Stimulated activated naive B cell treated with anti-CD40 and anti-IgM and Interleukin-4, amounts not matched to agents 10 μg/mL and 1 μg/mL and 100 μg/mL, for 72 hours (primary cell): ENCODE measurements at places on chromosomes 7 and 10.

GRCh38 chr7:79046061-79046460, 407.4 kb downstream of the MAGI2 start:
- H3K27ac ChIP-seq, result no peak overlapping the region
- H3K4me1 ChIP-seq, result no peaks in the 10 kb centered on the region
- no peaks in the 10 kb centered on the region for H3K27me3 ChIP-seq
- H3K4me3 ChIP-seq, result no peak overlapping the region
- no peak for DNase-seq

- H3K27ac ChIP-seq, result no peak overlapping the region
- H3K4me1 ChIP-seq, result no peaks in the 10 kb centered on the region
- DNase-seq, result no peak
- H3K36me3 ChIP-seq, result no peaks in the 10 kb centered on the region
- H3K4me3 ChIP-seq, result no peak overlapping the region
These were observed 49.6 kb upstream of the GPR158 start for GRCh38 chr10:25125201-25125611.

DNA sequence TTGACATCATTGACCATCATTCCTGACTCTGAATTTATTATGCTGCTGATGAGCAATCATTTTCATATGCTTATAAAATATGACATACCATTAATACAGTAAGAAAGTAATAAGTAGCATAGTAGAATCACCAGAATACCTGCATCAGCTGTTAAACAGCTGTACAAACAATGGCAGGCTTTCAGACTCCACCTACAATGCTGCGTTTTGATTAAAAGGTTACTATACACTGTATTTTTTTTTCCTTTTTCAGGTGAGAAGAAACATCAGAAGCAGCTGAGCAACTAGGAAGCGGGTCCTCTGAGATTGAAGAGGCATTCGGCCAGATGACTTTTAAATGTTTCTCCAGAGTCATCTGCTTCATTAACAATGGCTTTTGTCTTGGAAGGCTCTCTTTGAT, 7.1 kb downstream of the ASNS start:
- peaks cover 35% of the 10 kb centered on the region for H3K36me3 ChIP-seq
- no peaks in the 10 kb centered on the region for H3K4me1 ChIP-seq
- DNase-seq, result no peak

DNA sequence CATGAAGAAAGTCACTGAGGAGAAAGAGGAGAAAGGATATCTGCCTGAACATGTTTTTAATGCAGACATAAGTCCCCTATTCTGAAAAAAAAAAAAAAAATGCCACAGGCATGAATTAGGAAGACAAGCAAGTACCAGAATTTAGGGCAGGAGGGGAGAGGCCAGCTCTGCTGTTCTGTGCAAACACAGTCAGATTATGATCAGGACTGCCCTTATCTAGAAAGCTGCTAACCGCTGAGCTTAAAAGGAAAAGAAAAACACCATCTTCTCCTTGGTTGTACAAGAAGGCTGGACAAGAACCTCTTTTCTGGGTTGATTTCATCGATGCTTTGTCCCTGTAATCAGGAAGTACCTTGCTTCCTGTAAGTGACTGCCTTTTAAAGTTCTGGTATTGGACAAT, 15.3 kb upstream of the PWWP2B start:
- no peak for DNase-seq
- H3K4me3 ChIP-seq, result no peak overlapping the region
- H3K4me1 ChIP-seq, result peaks cover 4% of the 10 kb centered on the region

- peaks cover 36% of the 10 kb centered on the region for H3K4me1 ChIP-seq
- H3K36me3 ChIP-seq, result peaks cover 32% of the 10 kb centered on the region
- no peak overlapping the region for H3K4me3 ChIP-seq
- no peaks in the 10 kb centered on the region for H3K27me3 ChIP-seq
These were observed 95.3 kb downstream of the CUX1 start for GRCh38 chr7:101912716-101913110.

DNA sequence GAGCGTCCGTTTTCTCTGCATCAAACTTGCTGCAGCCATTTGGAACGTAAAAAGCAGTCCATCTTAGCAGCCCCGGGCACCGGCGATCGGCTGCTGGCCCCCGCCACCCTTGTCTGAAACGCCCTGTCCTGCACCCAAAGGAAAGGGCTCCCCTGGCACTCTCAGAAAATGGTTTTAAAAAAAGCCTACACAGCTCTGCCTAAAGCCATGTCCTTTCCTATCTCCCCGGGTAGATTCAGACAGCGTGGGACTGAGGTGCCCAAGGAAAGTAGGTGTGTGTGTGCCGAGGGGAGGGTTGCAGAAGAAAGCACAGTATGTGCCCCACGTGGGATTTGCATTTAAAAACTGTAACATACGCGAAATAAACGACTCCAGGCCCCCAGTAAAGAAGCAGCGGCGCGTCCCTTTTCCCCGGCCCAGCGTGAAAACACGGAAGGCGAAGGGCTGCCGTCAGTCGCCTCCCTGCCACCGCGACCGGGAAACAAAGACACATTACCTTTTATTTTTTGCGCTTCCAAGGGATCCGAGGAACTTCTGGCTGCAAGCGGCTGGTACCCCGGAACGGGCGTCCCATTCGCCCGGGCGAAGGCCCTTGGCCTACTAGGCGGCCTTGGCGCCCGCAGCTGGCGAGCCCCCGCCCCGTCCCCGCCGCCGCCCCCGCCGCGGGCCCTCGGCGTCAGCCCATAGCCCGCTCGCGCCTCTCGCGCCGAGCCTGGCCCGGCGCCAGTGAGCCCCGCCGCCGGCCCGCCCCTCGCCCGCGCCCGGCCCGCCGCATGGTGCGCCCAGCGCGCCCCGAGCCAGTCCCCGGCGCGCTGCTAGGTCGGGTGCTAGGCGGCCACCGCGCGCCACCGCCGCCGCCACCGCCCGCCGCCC, 304.6 kb downstream of the PRPF18 start:
- H3K36me3 ChIP-seq, result no peaks in the 10 kb centered on the region
- H3K27me3 ChIP-seq, result peaks cover 85% of the 10 kb centered on the region
- peak overlapping the region; percentile 72 for H3K4me3 ChIP-seq
- peaks cover 26% of the 10 kb centered on the region for H3K4me1 ChIP-seq

DNA sequence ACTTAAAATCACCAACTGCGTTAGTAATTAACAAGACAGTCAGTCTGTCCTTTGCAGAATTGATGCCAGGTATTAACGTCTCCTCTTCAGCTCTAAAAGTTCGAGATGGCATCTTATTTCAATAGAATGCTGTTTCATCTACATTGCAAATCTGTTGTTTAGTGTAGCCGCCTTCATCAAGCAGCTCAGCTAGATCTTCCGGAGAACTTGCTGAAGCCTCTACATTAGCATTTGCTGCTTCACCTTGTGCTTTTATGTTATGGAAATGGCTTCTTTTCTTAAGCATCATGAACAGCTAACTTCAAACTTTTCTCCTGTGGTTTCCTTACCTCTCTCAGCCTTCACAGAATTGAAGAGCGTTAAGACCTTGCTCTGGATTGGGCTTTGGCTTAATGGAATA, 95.5 kb upstream of the FAM20C start:
- H3K27me3 ChIP-seq, result peaks cover 34% of the 10 kb centered on the region
- H3K4me3 ChIP-seq, result no peak overlapping the region
- no peak overlapping the region for H3K27ac ChIP-seq
- peaks cover 5% of the 10 kb centered on the region for H3K36me3 ChIP-seq
- no peaks in the 10 kb centered on the region for H3K4me1 ChIP-seq
- DNase-seq, result no peak

DNA sequence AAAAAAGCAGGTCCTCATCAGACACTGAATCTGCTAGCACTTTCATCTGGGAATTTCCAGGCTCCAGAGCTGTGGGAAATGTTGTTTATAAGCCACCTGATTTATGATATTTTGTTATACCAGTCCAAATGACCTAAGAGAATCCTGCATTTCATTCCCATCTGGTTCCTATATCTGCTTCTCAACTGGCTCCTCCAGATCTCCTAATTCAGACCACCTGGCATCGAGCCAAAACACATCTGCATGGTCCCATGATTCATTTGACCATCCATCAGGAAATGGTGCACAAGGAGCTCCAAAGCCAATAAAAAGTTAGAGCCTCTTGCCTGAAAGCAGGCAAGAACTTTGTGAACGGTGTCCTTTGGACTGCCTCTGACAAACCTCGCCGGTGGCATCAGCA, 108.9 kb downstream of the IPMK start:
- no peaks in the 10 kb centered on the region for H3K4me1 ChIP-seq
- no peak for DNase-seq
- no peak overlapping the region for H3K4me3 ChIP-seq
- peaks cover 29% of the 10 kb centered on the region for H3K27me3 ChIP-seq
- H3K27ac ChIP-seq, result no peak overlapping the region

DNA sequence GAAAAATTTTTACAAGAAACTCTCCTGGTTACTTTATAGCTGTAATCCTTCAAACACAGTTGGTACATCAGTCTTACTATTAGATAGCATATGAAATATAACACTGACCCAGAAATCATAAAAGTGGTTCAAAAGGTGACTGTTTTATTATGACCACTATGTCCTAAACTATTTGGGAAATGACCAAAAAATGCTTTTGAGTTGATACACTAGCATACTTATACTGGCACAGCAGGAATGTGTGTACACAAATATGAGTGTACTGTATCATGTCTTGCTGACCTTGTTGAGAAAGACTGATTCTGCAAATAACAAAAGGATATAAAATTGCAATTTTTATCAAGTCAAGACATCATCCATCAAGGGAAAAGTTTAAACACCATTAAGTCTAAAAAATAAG, 24.3 kb downstream of the CSTF2T start:
- no peaks in the 10 kb centered on the region for H3K4me1 ChIP-seq
- peaks cover 6% of the 10 kb centered on the region for H3K27me3 ChIP-seq
- DNase-seq, result no peak

- H3K27me3 ChIP-seq, result no peaks in the 10 kb centered on the region
- H3K4me3 ChIP-seq, result peak overlapping the region; percentile 33
- DNase-seq, result no peak
- peak overlapping the region; percentile 91 for H3K27ac ChIP-seq
- H3K4me1 ChIP-seq, result peaks cover 94% of the 10 kb centered on the region
These were observed 52.4 kb downstream of the IKZF1 start for GRCh38 chr7:50356945-50357268.

DNA sequence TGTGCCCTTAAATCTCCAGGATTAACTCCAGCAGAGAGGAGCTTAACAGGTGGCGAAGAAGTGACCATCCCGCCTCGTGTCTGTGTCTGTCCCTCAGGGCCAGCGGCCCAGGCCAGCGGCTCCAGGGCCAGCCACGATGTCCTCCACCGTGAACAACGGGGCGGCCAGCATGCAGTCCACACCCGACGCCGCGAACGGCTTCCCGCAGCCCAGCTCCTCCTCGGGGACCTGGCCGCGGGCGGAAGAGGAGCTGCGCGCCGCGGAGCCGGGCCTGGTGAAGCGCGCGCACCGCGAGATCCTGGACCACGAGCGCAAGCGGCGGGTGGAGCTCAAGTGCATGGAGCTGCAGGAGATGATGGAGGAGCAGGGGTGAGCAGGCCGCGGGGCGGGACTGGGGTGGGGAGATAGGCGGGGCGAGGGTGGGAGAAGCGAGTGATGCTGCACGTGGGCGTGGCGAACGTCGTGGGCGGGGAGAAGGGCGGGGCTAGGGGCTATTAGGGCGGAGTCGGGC, 33.3 kb downstream of the SRRM3 start:
- H3K27me3 ChIP-seq, result peaks cover 82% of the 10 kb centered on the region
- H3K36me3 ChIP-seq, result no peaks in the 10 kb centered on the region
- H3K27ac ChIP-seq, result no peak overlapping the region

GRCh38 chr7:29955799-29956486, 33.7 kb downstream of the SCRN1 start:
- peaks cover 11% of the 10 kb centered on the region for H3K4me1 ChIP-seq
- peaks cover 23% of the 10 kb centered on the region for H3K36me3 ChIP-seq
- peak; percentile 6 for DNase-seq
- no peaks in the 10 kb centered on the region for H3K27me3 ChIP-seq
- no peak overlapping the region for H3K27ac ChIP-seq

- no peak overlapping the region for H3K4me3 ChIP-seq
- no peak for DNase-seq
- H3K27ac ChIP-seq, result no peak overlapping the region
- H3K36me3 ChIP-seq, result peaks cover 16% of the 10 kb centered on the region
- H3K27me3 ChIP-seq, result no peaks in the 10 kb centered on the region
These were observed 14.4 kb downstream of the MPLKIP start for GRCh38 chr7:40120020-40120419.

DNA sequence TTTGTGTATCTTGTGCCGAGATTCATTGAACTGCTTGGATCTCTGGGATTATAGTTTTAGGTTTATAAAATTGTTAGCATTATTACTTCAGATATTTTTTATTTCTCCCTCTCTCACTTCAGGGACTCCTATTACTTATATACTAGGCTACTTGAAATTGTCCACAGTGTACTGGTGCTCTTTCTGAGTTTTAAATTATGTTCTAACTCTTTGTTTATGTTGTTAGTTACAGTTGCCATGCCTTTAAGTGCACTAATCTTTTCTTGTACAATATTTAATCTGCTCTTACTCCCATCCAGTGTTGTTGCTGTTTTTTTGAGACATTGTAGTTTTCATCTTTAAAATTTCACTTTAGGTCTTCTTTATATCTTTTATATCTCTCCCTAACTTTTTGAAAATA, 13.1 kb downstream of the PLEKHS1 start:
- H3K4me1 ChIP-seq, result no peaks in the 10 kb centered on the region
- no peak for DNase-seq
- no peak overlapping the region for H3K4me3 ChIP-seq
- H3K27me3 ChIP-seq, result peaks cover 30% of the 10 kb centered on the region
- H3K36me3 ChIP-seq, result peaks cover 6% of the 10 kb centered on the region

- peaks cover under 1% of the 10 kb centered on the region for H3K36me3 ChIP-seq
- DNase-seq, result no peak
- no peak overlapping the region for H3K27ac ChIP-seq
- H3K4me1 ChIP-seq, result no peaks in the 10 kb centered on the region
These were observed 41.3 kb downstream of the TBXAS1 start for GRCh38 chr7:139870380-139870779.

- no peak for DNase-seq
- H3K27me3 ChIP-seq, result no peaks in the 10 kb centered on the region
- no peak overlapping the region for H3K4me3 ChIP-seq
- H3K4me1 ChIP-seq, result no peaks in the 10 kb centered on the region
- no peaks in the 10 kb centered on the region for H3K36me3 ChIP-seq
These were observed 189.5 kb downstream of the CXCL12 start for GRCh38 chr10:44195112-44196007.

GRCh38 chr10:75617485-75618155, 186.2 kb downstream of the LRMDA start:
- H3K4me1 ChIP-seq, result peaks cover 3% of the 10 kb centered on the region
- H3K27ac ChIP-seq, result no peak overlapping the region
- no peak for DNase-seq
- no peaks in the 10 kb centered on the region for H3K36me3 ChIP-seq
- no peak overlapping the region for H3K4me3 ChIP-seq
- peaks cover 26% of the 10 kb centered on the region for H3K27me3 ChIP-seq

DNA sequence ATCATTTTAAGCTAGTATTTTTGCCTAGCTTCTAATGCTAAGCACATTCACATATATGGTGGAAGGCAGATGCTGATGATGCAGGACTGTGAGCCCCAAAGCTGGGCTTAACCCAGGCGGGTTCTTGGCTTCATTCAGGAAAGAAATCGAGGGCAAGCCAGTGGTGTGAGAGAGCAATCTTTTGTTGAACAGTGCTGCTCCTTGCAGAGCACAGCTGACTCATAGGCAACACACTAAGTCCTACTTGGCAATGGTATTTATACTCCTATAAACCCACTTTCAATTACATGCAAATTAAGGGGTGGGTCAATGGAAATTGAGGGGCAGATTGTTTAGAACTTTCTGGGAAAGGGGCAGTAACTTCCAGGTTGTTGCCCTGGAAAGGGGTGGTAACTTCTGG, 42.0 kb upstream of the CELF2 start:
- no peak overlapping the region for H3K4me3 ChIP-seq
- peaks cover 32% of the 10 kb centered on the region for H3K27me3 ChIP-seq
- H3K4me1 ChIP-seq, result peaks cover 3% of the 10 kb centered on the region
- H3K27ac ChIP-seq, result no peak overlapping the region
